ENCODE measurements at places on chromosomes 1 and 21. TPM values are rescaled to one million over a fixed set of nuclear protein-coding genes. Genes with fewer than 3 reads are reported as not detected.
A peak's percentile ranks its signal among the peaks of the same experiment; 100 is the strongest.

Gene FAM163A
- total RNA-seq, result not detected

GRCh38 chr1:15835205-15835740 lies 12.2 kb upstream of the SPEN start:
- H3K27ac ChIP-seq, result peak overlapping the region; percentile 99
- no peak for DNase-seq
- no peaks in the 10 kb centered on the region for H3K36me3 ChIP-seq
- H3K4me3 ChIP-seq, result peak overlapping the region; percentile 85

DNA sequence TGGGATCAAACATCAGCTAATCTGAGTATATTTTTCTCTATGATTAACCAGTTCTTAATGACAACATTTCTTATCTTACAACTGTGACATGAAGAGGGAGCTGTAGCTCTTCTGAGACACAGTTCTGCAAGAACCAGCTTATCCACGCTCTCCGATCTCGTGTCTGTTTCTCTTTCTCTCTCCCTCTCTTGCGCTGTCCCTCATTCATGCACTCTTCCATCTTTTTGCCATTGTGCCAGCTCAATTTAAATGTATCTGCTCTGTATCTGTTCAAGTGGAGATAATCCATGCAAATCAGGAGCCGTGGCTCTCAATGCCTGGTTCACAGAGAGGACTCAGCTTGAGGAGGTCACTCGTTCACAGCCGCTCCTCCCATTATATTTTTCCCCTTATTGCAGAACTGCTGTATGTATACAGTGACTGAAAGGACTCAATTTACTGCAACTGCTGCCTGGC lies 494.7 kb upstream of the ADGRL2 start:
- H3K4me1 ChIP-seq, result no peaks in the 10 kb centered on the region
- DNase-seq, result no peak
- H3K36me3 ChIP-seq, result no peaks in the 10 kb centered on the region
- H3K27ac ChIP-seq, result no peak overlapping the region
- no peaks in the 10 kb centered on the region for H3K27me3 ChIP-seq

GRCh38 chr1:6638226-6638625 lies 13.6 kb downstream of the THAP3 start:
- no peaks in the 10 kb centered on the region for H3K27me3 ChIP-seq
- peaks cover 33% of the 10 kb centered on the region for H3K36me3 ChIP-seq
- peaks cover 5% of the 10 kb centered on the region for H3K4me1 ChIP-seq
- peak overlapping the region; percentile 34 for H3K4me3 ChIP-seq

DNA sequence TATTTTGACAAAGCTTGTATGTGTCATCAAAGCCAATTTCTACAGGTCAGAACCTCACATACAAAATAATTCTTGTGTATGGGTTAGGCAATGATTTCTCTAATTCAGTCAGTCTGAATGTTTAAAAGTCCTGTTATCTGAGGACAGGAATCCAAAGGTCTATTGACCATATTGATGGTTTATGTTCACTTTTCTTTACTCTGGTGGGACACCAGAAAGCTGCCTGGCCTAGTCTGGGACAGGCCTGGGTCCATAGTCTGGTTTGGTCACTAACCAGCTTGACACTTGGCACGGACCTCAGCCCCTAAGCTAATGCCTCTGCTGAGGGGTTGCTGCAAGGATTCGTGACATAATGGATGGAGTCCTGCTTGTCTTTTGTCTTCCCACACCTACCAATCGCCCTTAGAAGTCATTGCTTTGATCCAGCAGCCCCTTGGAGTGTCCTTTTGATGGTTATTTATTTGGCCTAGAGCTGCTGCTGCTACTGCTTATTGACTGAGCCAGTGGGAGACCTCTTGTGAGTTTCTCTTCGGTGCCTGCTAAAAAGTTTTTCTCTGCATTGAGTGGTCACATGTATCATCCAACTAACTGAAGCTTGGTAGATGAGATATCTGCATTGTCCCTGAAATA lies 15.7 kb downstream of the IFNAR2 start:
- DNase-seq, result no peak
- no peak overlapping the region for H3K4me3 ChIP-seq
- no peak overlapping the region for H3K27ac ChIP-seq
- H3K4me1 ChIP-seq, result no peaks in the 10 kb centered on the region

DNA sequence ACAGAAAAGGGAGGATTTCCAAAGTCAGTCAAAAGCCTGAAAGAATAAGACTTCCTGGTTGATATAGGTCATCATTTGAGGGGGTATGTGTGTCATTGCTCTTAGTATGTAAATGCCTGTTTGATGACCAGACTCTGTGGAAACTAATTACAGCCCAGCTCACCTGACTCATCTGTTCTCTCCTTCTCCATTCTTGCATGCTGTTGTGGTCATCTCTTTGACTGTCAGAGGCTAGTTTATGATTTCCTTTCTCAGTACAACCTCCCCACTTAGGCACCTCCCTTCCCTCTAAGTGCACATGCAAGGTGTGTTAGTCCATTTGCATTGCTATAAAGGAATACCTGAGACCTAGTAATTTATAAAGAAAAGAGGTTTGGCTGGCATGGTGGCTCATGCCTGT lies 2.4 kb upstream of the C1orf116 start:
- no peaks in the 10 kb centered on the region for H3K4me1 ChIP-seq
- no peaks in the 10 kb centered on the region for H3K27me3 ChIP-seq
- H3K4me3 ChIP-seq, result no peak overlapping the region
- H3K36me3 ChIP-seq, result no peaks in the 10 kb centered on the region
- DNase-seq, result no peak

DNA sequence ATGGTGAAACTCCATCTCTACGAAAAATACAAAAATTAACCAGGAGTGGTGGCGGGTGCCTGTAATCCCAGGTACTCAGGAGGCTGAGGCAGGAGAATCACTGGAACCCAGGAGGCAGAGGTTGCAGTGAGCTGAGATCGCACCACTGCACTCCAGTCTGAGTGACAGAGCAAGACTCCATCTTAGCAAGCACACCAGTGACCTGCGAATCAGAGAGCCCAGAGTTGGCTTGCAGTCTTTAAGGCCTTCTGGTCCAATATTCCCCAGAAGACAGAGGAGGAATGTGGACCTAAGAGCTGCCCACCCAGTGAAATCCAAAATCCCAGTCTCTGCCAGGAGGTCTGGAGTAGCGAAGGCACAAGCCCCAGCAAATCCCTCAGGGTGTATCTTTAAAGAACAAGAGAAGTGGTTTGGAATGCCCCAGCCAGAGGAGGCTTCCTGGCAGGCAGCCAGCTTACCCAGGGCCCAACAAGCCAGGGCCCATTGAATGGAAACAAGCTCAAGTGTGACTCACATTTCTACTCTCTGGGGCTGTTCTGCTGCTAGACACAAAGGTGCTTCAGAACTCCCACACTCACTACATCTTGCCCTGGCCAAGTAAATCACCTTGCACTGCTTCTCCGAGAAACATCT lies 23.9 kb downstream of the GPR161 start:
- no peaks in the 10 kb centered on the region for H3K4me1 ChIP-seq
- H3K36me3 ChIP-seq, result no peaks in the 10 kb centered on the region
- no peak overlapping the region for H3K4me3 ChIP-seq
- no peak overlapping the region for H3K27ac ChIP-seq

- H3K4me3 ChIP-seq, result no peak overlapping the region
- no peaks in the 10 kb centered on the region for H3K4me1 ChIP-seq
- no peaks in the 10 kb centered on the region for H3K36me3 ChIP-seq
- no peak for DNase-seq
- H3K27ac ChIP-seq, result no peak overlapping the region
Observed at GRCh38 chr21:31529406-31529805, 130.1 kb upstream of the SOD1 start.

DNA sequence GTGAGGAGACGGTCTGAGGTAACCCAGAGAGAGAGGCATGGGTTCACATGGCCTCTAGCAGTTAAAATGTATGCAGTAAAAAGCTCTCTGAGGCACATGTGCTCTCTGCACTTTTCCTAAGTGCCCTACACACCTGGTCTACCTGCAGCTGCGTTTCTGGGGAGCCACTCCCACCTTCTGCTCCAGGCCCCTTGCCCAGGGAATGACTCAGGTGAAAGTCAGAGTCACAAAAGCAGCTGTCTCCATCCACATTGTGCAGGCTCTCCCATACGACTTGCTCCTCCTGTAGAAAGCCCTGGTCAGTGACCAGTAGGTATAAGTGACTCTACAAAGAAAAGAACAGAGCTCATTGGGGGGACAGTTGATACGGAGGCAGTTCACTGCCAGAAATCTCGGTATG lies 8.8 kb downstream of the MINDY1 start:
- no peak for DNase-seq
- no peaks in the 10 kb centered on the region for H3K27me3 ChIP-seq
- no peak overlapping the region for H3K27ac ChIP-seq
- H3K4me3 ChIP-seq, result no peak overlapping the region
- H3K4me1 ChIP-seq, result peaks cover 5% of the 10 kb centered on the region

- no peak overlapping the region for H3K27ac ChIP-seq
- no peaks in the 10 kb centered on the region for H3K27me3 ChIP-seq
- peaks cover 4% of the 10 kb centered on the region for H3K36me3 ChIP-seq
- DNase-seq, result no peak
- peaks cover 4% of the 10 kb centered on the region for H3K4me1 ChIP-seq
- H3K4me3 ChIP-seq, result no peak overlapping the region
Observed at GRCh38 chr1:112981426-112981825, 25.4 kb upstream of the SLC16A1 start.

GRCh38 chr1:193538003-193538354 lies 351.6 kb upstream of the B3GALT2 start:
- DNase-seq, result no peak
- no peak overlapping the region for H3K27ac ChIP-seq
- H3K36me3 ChIP-seq, result no peaks in the 10 kb centered on the region
- no peak overlapping the region for H3K4me3 ChIP-seq
- H3K4me1 ChIP-seq, result no peaks in the 10 kb centered on the region

DNA sequence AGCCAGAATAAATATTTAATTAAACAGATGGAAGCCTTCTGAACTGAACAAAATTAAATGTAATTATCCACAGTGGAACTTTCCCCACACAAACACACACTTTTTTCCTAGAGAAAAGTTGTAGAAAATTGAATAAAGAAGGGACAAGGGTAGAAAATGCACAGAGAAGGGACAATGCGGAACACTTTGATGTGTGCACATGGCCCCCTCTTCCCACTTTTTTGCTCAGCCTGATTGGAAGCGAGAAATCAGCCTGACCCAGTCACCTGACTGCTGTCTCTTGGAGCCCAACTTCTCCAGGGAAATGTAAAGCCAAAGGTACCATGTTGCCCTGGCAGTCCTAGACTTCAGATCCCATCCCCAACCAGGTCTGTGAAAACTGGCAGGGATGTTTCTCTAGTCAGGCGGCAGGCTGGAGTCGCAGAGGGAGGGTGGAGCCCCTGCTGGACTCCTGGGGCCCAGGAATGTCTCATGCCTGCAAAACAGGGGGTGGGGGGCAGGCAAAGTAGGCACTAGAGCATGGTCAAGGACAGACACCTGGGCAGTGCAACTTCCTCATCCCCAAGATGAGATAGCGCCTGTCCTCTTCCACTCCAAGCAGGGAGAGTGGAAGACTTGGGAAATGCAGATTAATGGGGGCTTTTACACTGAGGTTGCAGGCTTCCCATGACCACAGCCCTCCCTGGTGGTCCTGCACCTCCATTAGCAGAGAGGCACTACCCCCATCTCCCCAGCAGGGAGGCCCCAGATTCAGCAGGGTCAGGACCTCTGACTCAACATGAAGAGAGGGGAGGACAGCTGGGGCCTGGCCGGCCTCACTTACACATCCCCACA lies 2.8 kb downstream of the CERS2 start:
- no peaks in the 10 kb centered on the region for H3K27me3 ChIP-seq
- H3K4me1 ChIP-seq, result peaks cover 54% of the 10 kb centered on the region
- peak overlapping the region; percentile 92 for H3K27ac ChIP-seq
- peak overlapping the region; percentile 89 for H3K4me3 ChIP-seq
- H3K36me3 ChIP-seq, result peaks cover 22% of the 10 kb centered on the region

DNA sequence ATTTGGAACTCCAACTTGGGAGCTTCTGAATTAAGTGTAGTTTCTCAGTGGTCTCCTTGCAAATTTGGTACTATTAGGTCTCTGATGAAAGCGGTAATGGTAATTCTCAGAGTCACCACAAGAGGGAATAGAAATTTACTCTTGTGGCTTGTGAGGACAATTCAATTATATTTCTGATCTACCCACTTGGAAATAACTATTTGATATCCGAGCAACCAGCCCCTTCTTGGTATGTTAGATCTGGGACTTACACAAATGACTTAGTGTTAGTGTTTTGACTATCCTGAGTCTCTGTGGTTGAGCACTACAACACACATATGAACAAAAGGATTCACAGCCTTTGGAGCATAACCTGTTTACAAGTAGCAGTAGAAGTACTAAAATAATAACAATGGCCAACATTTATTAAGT lies 68.1 kb downstream of the RPS6KA1 start:
- no peak overlapping the region for H3K4me3 ChIP-seq
- H3K36me3 ChIP-seq, result no peaks in the 10 kb centered on the region
- no peak for DNase-seq

DNA sequence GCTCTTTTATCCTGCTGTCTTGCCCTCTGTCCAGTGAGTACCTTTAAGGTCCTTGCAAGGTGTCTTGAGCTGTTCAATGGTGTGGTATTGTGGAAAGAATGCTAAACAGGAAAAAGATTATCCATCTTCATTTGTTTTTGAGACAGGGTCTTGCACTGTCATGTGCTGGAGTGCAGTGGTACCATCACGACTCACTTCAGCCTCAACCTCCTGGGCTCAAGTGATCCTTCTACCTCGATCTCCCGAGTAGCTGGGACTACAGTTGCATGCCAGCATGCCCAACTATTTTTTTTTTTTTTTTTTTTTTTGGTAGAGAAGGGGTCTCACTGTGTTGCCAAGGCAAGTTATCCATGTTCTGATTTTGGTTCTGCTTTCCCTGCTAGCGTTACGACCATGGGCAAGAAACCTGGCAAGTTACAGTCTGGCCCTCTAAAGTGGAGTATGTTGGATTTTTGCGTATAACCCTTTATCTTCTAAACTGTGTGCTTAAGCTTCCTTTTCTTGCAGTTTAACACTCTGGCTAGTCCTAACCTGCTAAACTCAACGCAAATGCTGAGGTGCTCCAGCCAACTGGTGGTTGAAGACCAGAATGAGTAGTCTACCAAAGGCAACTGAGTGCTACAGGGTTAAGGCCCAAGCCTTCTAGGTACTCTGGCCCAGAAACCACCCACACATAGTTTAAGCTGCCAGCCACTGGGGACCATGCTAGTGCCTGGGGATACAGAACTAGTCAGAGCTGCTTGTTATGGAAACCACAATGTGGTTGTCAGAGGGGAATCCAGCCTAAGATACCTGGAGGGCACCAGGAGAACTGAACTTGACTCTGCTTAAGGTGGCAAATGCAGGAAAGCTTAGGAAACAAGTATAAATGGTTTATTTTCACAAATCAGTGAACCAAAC lies 7.9 kb downstream of the RPL11 start:
- H3K27me3 ChIP-seq, result no peaks in the 10 kb centered on the region
- H3K4me1 ChIP-seq, result peaks cover 8% of the 10 kb centered on the region
- DNase-seq, result no peak

DNA sequence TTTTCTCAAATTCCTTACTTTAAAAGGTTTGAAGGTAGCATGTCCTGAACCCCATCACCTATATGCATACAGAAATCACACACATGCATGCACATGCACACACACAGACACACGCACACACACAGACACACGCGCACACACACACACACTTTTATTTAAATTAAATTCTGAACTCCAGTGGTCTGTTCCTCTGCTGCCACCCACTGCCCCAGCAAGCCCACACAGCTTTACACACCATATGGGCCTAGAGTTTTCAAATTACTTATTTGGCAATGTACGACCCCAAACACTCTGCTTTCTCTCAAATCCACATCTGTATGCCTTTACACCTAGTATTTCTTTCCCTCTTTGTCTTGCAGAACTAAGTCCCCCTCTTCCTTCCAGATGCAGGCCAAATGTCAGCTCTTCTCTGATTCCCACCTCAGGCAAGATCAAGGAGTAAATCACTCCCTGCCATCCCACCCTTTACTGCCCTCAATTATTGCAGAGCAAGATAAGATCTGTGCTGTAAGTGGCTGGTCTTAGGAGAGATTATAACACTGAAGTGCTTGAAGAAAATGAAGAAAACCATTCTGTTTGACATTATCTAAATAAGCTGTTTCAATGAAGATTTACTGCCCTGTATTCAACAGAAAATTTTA lies 429.9 kb upstream of the CXADR start:
- no peaks in the 10 kb centered on the region for H3K36me3 ChIP-seq
- no peak overlapping the region for H3K4me3 ChIP-seq
- DNase-seq, result no peak
- no peak overlapping the region for H3K27ac ChIP-seq

All from thoracic aorta (tissue), 2 donors.